ENCODE measurements at places on chromosomes 16 and 17.

DNA sequence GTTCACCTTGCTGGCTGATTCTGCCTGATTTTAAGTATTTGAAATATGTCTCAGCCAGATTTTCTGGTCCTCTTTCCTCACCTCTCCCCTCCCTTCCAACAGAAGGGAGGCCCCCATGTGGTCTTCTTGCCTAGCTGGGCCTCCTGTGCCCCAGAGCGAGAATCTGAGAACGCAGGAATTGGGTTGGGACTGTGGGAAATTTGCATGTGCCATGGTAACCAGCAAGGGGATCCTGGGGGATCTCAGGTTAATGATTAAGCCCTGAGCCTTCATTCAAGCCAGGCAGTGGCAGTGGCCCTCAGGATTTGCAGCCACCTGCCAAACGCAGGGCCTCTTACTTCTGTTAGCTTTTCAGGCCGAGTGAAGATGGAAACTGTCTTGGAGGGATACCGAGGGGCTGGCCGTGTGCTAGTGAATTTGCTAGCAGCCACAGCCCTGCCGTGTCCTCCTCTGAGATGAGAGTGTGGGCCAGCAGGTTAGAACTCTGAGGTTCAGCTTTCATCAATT, 40.2 kb downstream of the KSR1 start:
- no peak for DNase-seq

GRCh38 chr17:13047011-13047606, 29.3 kb upstream of the ELAC2 start:
- DNase-seq: no peak

DNA sequence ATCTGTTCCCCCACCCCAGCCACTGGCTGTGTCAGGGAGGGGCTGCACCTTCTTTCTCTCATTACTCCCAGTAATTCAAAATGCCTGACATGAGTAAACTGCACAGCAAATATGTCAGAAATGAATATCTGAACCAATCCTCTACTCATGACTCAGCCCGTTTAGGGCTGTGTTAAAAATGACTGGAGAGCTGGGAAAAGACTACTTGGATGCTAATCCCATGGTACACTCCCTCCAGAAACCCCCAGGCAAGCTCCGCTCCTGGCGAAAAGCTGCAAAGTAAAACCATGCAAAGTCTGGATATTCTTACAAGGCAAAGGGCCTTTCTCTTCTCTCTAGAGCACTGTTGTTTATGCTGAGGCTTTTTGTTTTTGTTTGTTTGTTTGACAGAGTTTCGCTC, 448.1 kb upstream of the DYNLRB2 start:
- no peak for DNase-seq

- no peak for DNase-seq
Measured at GRCh38 chr17:18959071-18959844, 7.3 kb downstream of the SLC5A10 start.

GRCh38 chr17:35641032-35641431, 53.9 kb downstream of the AP2B1 start:
- no peak for DNase-seq
